ENCODE measurements at places on chromosomes 3 and 15. TPM values are rescaled to one million over a fixed set of nuclear protein-coding genes. Genes with fewer than 3 reads are reported as not detected.

DNA sequence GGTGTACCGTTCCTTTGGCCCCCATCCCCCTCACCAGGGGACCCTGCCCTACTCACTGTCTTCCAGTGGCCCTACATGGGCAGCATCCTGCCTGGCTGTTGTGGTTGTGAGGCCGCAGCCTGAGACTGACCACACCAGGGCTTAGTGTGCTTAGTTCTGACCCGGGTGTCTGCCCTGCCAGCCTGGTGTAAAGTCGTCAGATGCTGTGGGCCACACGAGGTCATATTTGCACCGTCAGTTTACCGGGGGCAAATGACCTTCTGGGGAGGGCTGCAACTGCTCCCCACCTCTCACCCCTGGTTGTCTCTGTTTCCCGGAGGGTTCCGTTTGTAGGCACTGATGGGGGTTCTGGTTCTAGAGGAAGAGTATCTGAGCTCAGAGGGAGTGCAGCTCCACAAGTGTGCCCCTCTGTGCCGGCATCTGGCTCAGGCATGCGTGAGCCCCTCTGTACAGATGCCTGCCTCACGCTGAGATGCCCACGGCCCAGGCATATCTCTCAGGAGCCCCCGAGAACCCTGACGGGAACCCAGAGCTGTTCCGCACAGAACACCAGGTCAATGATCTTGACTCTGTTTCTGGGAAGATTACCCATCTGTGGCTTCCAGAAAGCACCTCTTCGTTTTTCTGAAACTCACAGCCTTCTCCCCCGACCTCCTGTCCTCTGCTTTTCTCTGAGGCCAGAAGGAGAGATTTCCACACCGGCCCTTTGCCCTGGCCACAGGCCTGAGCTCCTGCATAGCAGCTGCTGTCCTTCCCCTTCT lies 19.2 kb downstream of the KLF13 start:
- no peak for DNase-seq

DNA sequence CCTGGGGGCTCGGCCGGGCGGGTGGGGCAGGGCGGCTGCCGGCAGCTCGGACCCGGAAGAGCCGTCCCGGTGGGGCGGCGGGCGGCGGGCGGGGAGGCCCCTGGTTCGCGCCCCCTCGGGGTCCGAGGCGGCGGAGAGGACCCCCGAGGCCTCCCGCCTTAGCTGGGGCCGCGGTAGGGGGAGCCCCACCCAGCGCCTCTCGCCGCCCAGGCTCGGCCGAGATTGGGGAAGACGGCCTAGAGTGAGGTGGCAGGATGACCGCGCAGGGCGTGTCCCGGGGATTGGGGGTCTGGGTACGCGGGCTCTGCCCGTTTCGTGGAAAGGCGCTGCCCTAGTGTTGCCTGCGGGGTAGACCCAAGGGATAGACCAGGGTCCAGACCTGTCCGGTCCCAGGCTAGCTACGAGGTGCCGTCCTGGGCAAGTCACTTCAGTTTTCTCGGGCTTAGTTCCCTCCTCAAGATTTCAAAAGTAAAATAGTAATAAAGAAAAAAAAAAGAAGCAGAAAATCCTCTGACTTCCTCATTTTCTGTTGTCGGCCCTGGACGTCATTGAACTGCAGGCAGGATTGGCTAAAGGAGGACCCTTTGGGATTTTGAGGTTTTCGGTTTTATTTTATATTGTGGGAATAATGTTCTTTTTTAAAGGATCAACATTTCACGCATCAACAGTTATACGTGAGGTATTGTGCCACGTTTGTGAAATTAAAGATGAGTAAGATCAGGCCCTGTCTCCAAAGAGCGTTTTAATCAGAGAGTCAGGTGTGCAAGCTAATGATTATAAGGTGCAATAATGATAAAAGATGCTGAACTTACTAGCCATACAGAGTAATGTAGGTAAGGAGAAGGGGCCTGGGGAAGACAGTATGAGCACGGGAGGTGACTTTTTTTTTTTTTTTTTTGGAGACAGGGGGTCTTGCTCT lies 679 bp downstream of the IQGAP1 start:
- peak; percentile 78 for DNase-seq

DNA sequence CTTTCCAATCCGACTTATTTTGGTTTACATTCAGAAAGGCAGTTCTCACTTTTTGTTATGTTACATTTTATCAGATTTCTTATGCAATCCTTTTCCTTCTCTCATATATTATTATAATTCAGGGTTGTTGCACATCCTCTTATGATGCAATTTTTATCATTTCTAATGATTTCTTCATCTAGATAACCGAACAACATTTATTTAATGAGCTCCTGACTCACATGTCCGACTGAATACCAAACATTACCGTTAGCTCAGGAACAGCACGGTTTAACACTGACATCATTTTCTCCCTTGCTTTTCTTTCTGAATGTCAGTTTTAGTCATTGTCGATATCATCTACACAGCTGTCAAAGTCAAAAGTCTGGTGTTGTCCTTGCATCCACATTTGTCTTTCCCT lies 199.2 kb downstream of the BCHE start:
- no peak for DNase-seq

- no peak for DNase-seq
These were observed 559 bp downstream of the SENP5 start for GRCh38 chr3:196868297-196868661.

- no peak for DNase-seq
These were observed 37.8 kb downstream of the PRR20G start for GRCh38 chr3:127250032-127250431.

DNA sequence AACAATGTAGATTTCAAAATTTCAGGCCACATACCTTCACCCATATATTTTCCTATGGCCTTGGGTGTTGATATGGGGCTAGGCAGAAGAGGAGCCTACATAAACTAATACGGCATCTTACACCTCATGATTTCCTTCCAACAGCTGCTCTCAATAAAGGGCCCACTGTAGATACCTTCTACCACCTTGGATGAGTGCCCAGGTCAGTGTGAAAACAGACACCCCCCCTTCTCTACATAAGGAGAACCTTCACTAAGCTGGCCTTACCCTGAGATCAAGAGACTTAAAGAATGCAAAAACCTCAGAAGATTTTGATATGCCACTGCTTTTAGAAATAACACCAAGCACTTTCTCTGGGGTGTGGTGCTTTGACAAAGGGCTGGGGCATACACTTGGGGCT lies 42.7 kb downstream of the SH3BP5 start:
- DNase-seq = no peak

DNA sequence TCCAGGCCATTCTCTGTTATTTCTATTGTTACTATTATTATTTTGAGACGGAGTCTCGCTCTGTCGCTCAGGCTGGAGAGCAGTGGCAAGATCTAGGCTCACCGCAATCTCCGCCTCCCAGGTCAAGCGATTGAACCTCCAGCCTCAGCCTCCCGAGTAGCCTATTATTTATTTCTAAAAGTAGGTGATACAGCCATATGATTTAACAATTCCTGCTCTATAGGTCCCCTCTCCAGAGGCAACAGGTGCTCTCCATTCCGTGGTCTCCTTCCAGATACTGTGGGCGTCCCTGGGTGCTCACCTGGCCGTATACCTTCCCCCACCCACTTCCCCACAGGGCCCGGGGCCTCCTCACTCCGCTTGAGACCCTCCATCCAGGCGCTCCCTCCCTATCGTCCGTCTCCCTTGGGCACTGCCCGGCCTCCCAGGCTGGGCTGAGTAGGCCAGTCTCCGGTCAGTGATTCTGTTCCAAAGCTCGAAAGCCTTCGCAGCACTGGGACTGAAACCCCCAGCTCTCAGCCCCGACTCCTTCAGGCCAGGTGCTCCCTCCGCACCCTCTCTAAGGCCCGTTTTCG lies 708 bp upstream of the PTPN23 start:
- no peak for DNase-seq

RTP4 gene
- total RNA-seq = 9.0 TPM

- DNase-seq = no peak
These were observed 3.0 kb downstream of the ISLR start for GRCh38 chr15:74176262-74177214.

DNA sequence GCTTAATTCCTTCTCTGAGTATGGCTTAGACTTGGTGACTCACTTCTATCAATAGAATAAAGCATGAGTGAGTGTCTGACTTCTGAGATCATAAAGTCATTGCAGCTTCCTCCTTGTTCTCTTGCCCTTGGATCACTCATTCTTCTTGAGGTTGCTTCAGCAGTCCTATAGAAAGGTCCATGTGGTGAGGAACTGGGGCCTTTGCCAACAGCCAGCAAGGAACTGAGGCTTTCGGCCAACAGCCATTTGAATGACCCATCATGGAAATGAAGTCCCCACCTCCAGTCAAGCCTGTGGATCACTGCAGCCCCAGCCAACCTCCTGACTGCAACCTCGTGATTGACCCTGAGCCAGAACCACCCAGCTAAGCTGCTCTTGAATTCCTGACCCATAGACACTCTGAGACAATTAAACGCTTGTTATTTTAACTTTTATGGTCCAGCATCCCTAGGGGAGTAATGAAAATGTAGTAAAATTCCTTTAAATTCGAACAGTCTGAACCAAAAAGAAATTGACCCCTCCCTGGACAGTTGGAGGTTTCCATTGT lies 84.5 kb downstream of the WDR76 start:
- DNase-seq = no peak

DNA sequence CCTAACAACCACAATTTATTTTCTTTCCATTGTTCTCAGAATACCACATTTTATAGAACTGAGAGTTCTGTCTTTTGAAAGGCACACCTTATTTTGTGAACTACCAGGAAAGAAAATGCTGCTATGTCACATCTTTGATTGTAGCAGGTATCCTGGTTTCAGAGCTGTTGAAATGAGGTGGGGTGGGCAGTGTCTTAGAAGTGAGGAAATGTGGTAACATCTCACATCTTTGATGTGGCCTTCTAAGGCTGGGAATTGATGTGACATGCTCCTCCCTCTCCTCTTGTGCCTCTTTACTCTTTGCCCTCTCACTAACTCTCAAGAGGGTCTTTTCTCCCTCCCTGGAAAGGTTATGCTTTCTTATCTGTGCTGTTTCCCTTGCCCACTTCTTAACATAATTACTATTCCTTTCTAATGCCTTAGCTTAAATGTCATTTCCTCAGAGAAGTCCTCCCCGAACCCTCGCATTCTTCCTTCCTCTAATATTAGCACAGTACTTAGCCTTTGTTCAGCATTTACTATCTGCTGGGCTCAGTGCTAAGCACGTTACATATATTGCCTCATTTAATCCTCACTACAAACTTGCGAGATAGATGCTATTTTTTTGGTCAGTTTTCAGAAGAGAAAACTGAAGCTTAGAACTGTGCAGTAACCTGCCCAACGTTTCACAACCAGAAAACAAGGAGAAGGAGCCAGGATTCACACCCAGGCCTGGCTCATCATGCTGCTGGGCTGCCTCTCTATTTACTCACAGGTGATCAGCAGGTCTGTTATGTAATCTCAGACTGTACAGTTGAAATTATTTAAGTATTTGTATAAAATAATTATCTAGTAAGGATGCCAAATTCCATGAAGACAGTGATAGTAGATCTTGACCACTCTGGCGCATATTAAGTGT lies 24.0 kb upstream of the SPTSSB start:
- no peak for DNase-seq

DNA sequence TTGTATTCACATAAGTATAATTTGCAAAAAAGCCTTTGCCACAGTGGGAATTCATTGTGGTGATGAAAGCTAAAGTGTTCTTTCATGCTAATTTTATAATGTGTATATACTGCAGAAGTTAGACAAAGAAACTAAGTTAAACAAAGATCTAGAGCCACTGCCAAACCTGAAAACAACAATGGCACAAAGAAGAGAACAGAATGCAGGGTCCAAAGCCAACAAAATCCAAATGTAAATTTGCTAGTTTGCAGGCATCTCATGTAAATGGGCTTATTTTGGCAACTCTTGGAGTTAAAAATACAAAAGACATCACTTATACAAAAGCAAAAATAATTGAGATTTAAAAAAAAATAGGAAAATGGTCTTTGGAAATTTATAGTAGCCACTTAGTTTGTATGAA lies 123.0 kb downstream of the TCF12 start:
- DNase-seq = no peak

DNA sequence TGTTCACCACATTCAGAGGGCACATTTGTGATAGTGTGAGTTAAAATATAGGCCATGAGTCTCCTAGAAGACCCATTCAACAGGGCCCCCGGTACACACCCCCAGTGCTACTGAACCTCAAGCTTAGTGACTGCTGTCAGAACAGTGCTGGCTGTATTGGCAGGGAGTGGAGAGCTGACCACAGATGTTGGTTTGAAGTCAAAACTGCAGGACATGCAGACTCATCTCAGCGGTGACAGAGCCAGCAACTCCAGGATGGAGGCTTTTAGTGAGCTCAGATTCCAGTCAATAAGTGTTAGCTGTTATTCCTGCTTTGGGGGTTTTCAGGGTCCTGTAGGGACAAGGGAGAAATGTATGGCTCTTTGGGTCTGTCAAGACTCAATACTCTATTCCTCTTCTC lies 29.1 kb downstream of the PRR20G start:
- no peak for DNase-seq

- no peak for DNase-seq
These were observed 34.9 kb downstream of the MAGEF1 start for GRCh38 chr3:184676927-184677326.

- DNase-seq = no peak
These were observed 17.6 kb downstream of the CCNL1 start for GRCh38 chr3:157142315-157142714.

CCNDBP1 gene
- 65.6 TPM for total RNA-seq

- DNase-seq = no peak
These were observed 590 bp downstream of the POLG start for GRCh38 chr15:89333959-89334509.

MORC1 gene
- total RNA-seq = not detected

IL17RE gene
- 0.66 TPM for total RNA-seq

DNA sequence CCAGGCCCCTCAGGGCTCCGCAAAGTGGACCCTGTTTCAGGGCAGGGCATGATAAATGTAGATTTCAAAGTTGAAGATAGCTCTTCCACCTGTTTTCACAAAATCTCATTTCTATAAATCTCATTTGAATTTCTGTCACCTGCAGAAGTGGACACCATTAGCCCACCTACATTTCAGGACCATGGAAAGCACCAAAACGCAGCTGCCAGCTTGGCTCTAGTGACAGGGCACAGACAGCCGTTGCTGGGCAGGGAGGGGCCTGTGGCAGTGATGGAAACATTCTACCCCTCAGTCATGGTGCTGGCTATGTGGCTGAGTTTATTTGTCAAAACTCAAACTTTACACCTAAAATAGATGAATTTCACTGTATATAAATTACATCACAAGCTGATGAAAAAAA lies 40.4 kb downstream of the PRR23E start:
- no peak for DNase-seq

- DNase-seq = no peak
These were observed 269.2 kb downstream of the THRB start for GRCh38 chr3:24225385-24225950.

GRCh38 chr3:153285982-153286381 lies 124.0 kb downstream of the RAP2B start:
- DNase-seq = no peak

DNA sequence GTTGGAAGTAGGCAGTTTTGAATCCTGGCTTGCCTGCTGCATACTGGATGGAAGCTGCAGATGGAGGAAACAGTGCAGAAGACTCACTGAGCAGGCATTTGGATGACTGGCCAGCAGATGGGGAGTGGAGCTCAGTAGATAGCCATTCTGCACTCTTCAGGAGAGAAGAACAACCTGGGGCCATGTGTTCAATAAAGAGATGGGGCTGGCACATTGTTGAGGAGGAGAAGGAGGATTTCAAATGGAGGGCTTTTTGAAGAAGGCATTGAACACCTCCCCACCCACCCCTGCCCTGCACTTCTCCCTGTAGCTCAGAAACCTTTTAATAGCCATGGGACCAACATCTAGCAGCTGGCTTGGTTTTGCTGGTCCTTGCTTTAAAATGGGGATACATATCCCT lies 109.8 kb downstream of the CACNA1D start:
- DNase-seq = no peak

LEKR1 gene
- total RNA-seq = 2.9 TPM

CSTA gene
- total RNA-seq = not detected

- DNase-seq = no peak
These were observed 165.3 kb downstream of the FMN1 start for GRCh38 chr15:33029109-33029652.

All from activated B cell treated with CpG ODN at 0.5 μM for 24 hours (primary cell).